ENCODE measurements at places on chromosomes 7 and 10. TPM values are rescaled to one million over a fixed set of nuclear protein-coding genes. Genes with fewer than 3 reads are reported as not detected.

AP5Z1 gene
- total RNA-seq, result 22.5 TPM

INMT gene
- 6.6 TPM for total RNA-seq

H2BK1 gene
- not detected for total RNA-seq

LEP gene
- not detected for total RNA-seq

WDR11 gene
- 39.5 TPM for total RNA-seq

CYP26C1 gene
- total RNA-seq, result not detected

ZP3 gene
- total RNA-seq, result 0.29 TPM

ATRNL1 gene
- under 0.01 TPM for total RNA-seq

BAIAP2L1 gene
- 1.2 TPM for total RNA-seq

BAMBI gene
- not detected for total RNA-seq

CH25H gene
- total RNA-seq, result not detected

ABLIM1 gene
- 5.2 TPM for total RNA-seq

Data from myometrial cell (primary cell).